ENCODE measurements at places on chromosomes 7 and 10. TPM values are rescaled to one million over a fixed set of nuclear protein-coding genes. Genes with fewer than 3 reads are reported as not detected.

DNA sequence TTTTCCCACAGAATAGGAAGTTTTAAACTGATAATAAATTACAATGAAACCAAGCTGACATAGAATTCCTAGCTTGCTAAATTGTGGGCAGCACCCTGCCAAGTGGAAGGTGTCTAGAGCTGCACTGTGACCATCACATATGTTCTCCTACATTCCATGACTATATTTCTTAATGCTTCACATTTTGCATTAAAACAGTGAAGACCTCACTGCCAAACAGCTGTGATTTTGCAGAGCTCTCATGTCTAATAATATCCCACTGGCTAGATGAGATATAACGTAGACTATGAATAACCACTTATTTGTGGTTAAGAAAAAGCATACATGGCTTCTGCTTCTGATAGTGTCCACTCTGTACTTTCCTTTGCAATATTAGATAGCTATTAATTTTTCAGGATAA is 228.3 kb upstream of the TEX47 start:
- DNase-seq, result no peak

Gene HTR5A
- not detected for total RNA-seq

GRCh38 chr10:106573106-106573505 is 591.4 kb downstream of the SORCS1 start:
- no peak for DNase-seq

DNA sequence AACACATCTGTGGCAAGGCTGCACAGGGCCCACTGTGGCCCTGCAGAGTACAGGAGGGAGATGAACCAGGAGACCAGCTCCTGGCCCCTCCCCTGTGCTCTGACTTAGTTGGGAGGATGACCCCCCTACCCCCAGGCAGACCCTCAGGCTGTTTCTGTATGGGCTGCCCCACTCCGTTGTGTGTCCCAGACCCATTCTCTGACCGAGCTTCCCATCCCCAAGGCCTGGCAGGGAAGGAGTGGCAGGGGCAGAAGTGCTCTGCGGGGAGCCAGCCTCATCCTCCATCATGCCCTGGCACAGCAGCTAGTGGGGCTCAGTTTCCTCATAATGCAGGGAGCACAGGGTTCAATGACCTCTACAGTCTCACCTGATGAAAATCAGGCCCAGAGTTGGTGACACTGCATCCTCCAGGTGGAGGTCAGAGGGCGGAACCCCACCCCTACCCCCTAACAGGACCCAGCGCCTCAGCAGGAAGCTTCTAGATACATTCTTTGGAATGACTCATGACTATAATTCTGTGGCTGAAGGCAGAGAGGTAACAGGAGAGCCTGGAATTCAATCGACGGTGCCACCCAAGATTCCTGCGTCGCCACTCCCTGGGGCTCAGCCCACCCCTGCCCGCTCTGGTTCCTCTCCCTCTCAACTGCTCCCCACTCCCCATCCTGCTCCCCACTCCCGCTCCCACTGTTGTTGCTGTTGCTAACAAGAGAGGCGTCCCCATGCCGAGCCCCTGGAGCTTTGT is 18.2 kb downstream of the PODXL start:
- peak; percentile 61 for DNase-seq

Gene OR6V1
- total RNA-seq, result not detected

Gene CDHR1
- total RNA-seq, result 0.14 TPM

Gene TRPV5
- total RNA-seq, result not detected
